ENCODE measurements at places on chromosomes 7 and 10. TPM values are rescaled to one million over a fixed set of nuclear protein-coding genes. Genes with fewer than 3 reads are reported as not detected.

Gene PTPN20
- not detected for total RNA-seq

Gene EMX2
- not detected for total RNA-seq

Gene CREB5
- total RNA-seq = not detected

Gene EGFR
- total RNA-seq = 0.10 TPM

Gene ZCWPW1
- 2.0 TPM for total RNA-seq

Gene NKX1-2
- not detected for total RNA-seq

DNA sequence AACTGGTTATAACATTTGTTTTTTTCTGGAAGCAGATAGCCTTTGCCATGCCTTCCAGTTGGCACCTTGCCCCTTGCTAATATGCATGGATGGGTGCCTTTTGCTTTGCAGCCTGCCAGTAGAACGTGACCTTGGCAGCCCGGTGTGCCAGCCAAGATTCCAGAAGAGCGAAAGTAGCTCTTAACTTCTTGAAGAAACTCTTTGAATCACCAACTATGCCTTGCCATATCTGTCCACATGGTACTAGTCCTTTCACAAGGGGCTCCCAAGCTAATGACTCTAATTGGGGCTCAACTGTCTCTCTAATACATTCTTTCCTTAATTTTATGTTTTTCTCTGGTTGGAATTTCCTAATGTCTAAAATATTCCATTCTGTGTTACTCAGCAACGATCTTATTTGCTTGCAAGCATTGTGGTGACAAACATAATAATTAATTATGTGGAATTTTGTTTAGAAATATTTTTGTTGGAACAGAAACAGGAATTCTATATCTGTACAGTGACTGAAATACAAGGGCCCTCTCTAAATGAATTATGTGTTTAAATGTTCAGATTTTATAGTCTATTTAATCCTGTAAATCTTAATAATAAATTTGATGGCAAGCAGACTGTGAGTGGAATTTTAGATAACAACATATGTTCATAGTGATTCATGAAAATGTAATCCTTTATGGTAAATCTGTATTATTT, 45.8 kb downstream of the HDAC9 start:
- peaks cover 7% of the 10 kb centered on the region for H3K4me1 ChIP-seq
- H3K36me3 ChIP-seq = no peaks in the 10 kb centered on the region
- DNase-seq = no peak
- no peaks in the 10 kb centered on the region for H3K27me3 ChIP-seq
- H3K27ac ChIP-seq = no peak overlapping the region

- peaks cover 48% of the 10 kb centered on the region for H3K36me3 ChIP-seq
- peaks cover 38% of the 10 kb centered on the region for H3K4me1 ChIP-seq
- H3K4me3 ChIP-seq = no peak overlapping the region
- no peaks in the 10 kb centered on the region for H3K27me3 ChIP-seq
- peak; percentile 48 for DNase-seq
- peak overlapping the region; percentile 80 for H3K27ac ChIP-seq
Observed at GRCh38 chr10:22570733-22571430, 143.5 kb downstream of the PIP4K2A start.

- H3K4me3 ChIP-seq = no peak overlapping the region
- H3K36me3 ChIP-seq = peaks cover 7% of the 10 kb centered on the region
Observed at GRCh38 chr10:31090894-31091607, 59.4 kb upstream of the ZNF438 start.

DNA sequence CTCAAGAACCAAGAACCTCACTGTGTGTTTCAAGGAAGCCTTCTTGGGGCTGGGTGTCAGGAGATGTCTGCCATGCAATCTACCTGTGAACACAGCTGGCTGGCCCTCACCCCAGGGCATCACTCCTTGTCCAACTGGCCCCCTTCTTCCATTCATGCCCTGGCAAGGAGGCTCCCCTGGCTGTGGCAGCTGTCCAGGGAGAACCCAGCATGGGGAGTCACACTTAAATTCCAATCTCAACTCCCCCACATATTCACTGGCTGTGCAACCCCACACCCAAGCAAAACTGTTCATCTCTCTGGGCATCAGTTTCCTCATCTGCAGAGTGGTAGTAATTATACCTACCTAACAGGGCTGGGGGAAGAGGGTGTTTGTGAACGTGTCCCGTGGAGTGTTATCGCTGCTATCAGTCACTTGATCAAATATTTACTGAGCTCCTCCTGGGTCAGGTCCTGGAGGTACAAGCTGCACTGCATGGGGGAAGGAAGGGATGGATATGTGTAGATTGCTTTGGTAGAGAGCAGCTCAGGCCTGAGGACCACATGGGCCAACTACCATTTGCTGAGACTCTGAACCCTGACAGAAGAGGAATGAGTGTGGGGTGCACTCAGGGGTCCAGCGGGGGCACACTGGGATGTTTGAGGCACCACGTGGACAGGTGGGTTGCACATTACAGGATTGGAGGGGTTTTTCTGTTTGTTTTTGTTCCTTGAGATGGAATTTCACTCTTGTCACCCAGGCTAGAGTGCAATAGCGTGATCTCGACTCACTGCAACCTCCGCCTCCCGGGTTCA, 2.1 kb upstream of the GPRIN2 start:
- H3K27ac ChIP-seq = no peak overlapping the region
- no peak for DNase-seq
- no peak overlapping the region for H3K4me3 ChIP-seq

GRCh38 chr7:90923541-90923997, 327.4 kb downstream of the CDK14 start:
- H3K36me3 ChIP-seq = no peaks in the 10 kb centered on the region
- no peak overlapping the region for H3K27ac ChIP-seq
- no peak for DNase-seq
- H3K27me3 ChIP-seq = no peaks in the 10 kb centered on the region
- no peaks in the 10 kb centered on the region for H3K4me1 ChIP-seq

GRCh38 chr10:112585126-112585525, 138.1 kb downstream of the VTI1A start:
- no peak for DNase-seq
- no peaks in the 10 kb centered on the region for H3K4me1 ChIP-seq
- no peak overlapping the region for H3K4me3 ChIP-seq
- peaks cover 1% of the 10 kb centered on the region for H3K27me3 ChIP-seq
- no peaks in the 10 kb centered on the region for H3K36me3 ChIP-seq
- no peak overlapping the region for H3K27ac ChIP-seq

GRCh38 chr10:71396711-71397295, at the start of gene CDH23:
Gene CDH23, plus strand, starts transcription at chr10:71396920. Its CDS starts 42,912 bp downstream, at chr10:71439832.
- no peaks in the 10 kb centered on the region for H3K36me3 ChIP-seq
- H3K27ac ChIP-seq = no peak within 1 kb of the TSS
- no peaks in the 10 kb centered on the region for H3K4me1 ChIP-seq

DNA sequence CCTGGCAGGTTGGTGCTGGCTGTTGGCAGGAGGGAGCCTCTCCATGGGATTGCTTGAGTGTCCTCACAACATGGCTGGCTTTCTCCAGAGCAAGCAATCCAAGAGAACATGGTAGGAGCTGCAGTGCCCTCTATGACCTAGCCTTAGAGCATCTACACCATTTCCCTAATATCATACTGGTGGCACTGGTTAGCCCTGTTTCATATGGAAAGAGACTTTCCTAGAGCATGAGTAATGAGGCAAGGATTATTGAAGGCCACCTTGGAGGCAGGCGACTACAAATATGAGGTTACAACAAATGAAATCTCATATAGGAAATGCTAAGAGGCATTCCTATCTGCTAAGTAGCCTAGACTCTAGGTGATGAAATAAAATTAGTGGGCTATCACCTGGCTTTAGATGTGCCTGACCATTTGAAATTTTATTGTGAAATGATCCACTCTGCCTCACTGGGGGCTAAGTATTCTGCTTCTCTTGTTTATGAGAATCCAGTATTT, 153.6 kb downstream of the RGS10 start:
- H3K4me3 ChIP-seq = no peak overlapping the region
- peaks cover 15% of the 10 kb centered on the region for H3K4me1 ChIP-seq
- peaks cover 32% of the 10 kb centered on the region for H3K36me3 ChIP-seq
- H3K27ac ChIP-seq = no peak overlapping the region
- no peaks in the 10 kb centered on the region for H3K27me3 ChIP-seq

DNA sequence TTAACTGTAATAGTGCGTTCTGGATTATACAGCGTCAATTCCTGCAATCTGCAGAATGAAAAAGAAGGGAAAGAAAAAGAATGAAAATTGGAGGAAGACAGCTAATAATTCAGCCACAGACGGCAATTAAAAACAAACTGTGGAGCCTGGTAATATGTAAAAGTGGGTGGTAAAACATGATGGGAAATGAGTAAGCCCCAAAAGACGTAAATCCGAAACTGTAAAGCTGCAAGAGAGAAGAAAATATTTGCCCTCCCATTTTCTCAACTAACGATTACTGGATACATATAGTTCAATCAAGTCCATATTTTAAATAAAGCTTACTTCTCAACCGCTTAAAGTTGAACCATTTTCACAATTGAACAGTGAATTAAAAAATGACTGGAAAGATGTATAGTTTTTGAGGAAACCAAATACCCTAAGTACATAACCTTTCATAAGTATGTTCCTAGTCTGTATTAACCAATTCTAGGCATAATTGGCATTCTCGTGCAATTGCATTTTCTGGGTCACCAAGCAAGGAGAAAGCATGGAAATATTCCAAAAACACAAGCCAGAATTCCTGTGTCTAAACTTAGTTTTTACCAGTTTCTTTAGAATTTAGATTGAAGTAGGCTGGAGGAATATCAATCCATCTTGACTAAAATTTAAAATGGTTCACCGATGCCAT, 44.8 kb downstream of the MALSU1 start:
- peaks cover 12% of the 10 kb centered on the region for H3K27me3 ChIP-seq
- H3K4me3 ChIP-seq = no peak overlapping the region
- peaks cover 31% of the 10 kb centered on the region for H3K4me1 ChIP-seq
- peaks cover 13% of the 10 kb centered on the region for H3K36me3 ChIP-seq

- H3K36me3 ChIP-seq = peaks cover 3% of the 10 kb centered on the region
- H3K27ac ChIP-seq = peak overlapping the region; percentile 94
- peak; percentile 41 for DNase-seq
- peaks cover 5% of the 10 kb centered on the region for H3K27me3 ChIP-seq
- peak overlapping the region; percentile 89 for H3K4me3 ChIP-seq
Observed at GRCh38 chr7:1531263-1531978, 919 bp downstream of the MAFK start.

GRCh38 chr10:22656036-22656435, 58.3 kb downstream of the PIP4K2A start:
- H3K4me3 ChIP-seq = peak overlapping the region; percentile 72
- H3K27me3 ChIP-seq = no peaks in the 10 kb centered on the region
- no peak for DNase-seq
- H3K36me3 ChIP-seq = peaks cover 27% of the 10 kb centered on the region

DNA sequence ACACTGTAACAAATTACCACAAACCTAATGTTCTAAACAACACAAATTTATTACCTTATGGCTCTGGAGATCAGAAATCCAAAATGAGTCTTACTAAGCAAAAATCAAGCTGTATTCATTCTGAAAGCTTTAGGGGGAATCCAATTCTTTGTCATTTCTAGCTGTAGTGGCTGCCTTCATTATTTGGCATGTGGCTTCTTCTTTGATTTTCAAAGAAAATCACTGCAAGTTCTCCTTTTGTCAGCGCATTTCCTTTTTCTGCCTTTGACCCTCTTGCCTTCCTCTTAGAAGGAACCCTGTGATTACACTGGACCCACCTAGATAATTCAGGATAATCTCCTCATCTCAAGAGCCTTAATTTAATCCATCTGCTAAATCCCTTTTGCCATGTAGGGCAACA, 36.9 kb downstream of the ZPBP start:
- H3K4me3 ChIP-seq = no peak overlapping the region
- no peaks in the 10 kb centered on the region for H3K36me3 ChIP-seq

DNA sequence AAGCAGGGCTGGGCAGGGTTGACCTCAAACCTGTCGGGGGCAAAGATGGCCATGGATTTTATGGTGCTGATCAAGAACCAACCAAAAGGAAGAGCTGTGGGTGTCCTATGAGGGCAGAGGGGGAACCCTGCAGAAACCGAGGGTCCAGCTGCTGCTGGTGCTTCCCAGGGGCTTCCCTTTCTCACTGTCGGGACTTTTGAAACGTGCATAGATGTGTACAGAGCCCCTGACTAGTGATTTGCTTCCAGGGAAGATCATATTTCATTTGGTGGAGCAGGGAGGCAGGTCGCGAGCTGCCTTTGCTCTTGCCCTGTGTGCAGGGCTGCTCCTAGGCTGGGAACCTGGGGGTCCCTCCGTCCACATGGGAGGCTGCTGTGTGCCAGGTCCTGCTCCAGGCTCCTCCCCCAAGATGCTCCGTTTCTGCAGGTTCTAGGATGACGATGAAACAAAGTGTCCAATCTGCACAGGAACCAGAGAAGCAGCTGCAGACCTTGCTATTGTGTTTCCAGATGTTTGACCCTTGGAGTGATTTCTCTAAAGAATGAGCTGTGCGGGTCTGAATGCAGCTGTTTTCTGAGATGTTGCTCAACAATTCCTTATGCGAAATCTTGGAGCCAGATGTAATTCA, 9.4 kb upstream of the INPP5A start:
- H3K4me1 ChIP-seq = no peaks in the 10 kb centered on the region
- H3K27ac ChIP-seq = no peak overlapping the region
- H3K27me3 ChIP-seq = peaks cover 24% of the 10 kb centered on the region

DNA sequence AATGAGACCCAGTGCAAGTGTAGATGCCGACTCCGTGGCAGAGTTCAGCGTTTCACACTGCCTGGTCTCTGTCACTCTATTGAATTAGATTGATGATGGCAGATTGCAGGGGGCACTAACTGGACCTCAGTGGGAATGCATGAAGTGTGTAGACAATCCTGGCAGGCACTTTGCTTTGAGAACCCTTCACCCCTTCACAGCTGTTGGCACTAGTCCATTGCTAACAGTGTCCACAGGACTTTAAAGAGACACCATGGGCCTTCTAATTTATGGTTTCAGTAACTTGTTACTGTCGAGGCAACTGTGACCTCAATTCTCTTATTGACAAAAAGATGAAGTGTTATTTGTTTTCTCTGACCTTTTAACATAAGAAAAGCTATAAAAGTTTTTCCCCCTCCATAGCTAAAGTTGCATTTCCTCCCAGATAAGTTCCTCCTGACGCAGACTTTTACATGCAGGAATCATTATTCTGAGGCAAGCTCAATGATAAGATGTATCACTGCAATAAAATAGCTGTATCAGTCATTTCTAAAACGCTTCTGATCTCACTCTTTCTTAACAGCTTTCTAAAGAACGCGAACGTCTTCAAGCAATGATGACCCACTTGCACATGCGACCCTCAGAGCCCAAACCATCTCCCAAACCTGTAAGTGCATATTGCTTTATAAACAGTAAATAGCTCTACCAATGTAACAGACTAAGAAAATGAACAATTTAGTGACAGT, 238.9 kb downstream of the FOXP2 start:
- no peak overlapping the region for H3K4me3 ChIP-seq
- no peak overlapping the region for H3K27ac ChIP-seq
- no peaks in the 10 kb centered on the region for H3K4me1 ChIP-seq
- DNase-seq = no peak
- no peaks in the 10 kb centered on the region for H3K36me3 ChIP-seq

DNA sequence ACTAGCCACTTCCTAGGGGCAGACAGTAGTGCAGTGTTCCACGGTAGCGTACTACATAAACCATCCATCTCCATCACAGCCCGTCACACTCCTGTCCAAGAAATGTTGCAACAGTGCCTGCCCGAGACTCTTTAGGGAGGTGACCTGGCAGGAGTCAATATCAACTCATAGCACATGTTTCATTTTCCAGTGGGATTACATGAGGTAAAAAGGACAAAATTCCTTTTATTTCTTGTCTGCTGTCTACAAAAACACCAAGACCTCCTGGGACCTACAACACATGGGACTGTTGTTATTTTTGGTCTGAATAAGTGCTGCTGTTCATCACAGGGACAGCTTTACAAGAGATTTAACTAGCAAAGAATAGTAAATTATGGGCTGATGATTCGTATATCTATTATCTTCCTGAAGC, 99.9 kb downstream of the MPP7 start:
- no peak overlapping the region for H3K4me3 ChIP-seq
- no peaks in the 10 kb centered on the region for H3K36me3 ChIP-seq
- no peak overlapping the region for H3K27ac ChIP-seq

- no peak overlapping the region for H3K4me3 ChIP-seq
- H3K27ac ChIP-seq = no peak overlapping the region
- no peak for DNase-seq
- no peaks in the 10 kb centered on the region for H3K36me3 ChIP-seq
Observed at GRCh38 chr7:138618933-138619332, 82.2 kb downstream of the SVOPL start.
